Activated CD4-positive, alpha-beta T cell treated with anti-CD3 and anti-CD28 coated beads for 1 hour (primary cell): ENCODE measurements at places on chromosomes 5 and 9.

GRCh38 chr5:17151686-17152085 is 65.7 kb upstream of the BASP1 start:
- no peak for DNase-seq

DNA sequence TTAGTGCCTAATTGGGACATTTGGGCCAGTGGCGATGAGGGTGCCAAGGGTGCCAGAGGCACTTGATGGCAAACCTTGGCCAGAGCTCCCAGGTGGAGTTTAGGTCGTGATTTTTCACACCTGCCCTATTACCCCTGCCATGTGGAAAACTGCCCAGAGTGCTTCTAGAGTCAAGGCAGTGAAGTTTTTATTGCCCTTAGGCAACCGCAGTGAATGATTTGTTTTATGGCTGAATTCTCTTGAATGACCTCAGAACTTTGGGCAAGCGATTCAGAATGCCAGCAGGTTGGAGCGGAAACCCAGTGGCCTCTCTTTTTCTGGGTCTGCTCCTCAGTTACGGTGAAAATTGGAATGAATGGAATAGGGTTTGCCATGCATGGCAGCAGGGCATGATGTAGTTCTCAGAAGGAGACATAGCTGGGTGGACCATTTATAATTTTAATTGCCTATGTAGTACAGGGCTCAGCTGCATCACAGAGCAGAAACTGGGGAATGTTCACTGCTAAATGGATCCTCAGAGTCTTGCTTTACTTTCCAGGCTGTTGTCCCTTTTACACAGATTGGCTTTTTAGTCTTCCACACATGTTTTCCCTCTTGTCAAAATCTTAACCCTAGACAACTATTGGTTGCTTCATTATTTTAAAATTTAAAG is 820.0 kb upstream of the SEMA6A start:
- DNase-seq = no peak

DNA sequence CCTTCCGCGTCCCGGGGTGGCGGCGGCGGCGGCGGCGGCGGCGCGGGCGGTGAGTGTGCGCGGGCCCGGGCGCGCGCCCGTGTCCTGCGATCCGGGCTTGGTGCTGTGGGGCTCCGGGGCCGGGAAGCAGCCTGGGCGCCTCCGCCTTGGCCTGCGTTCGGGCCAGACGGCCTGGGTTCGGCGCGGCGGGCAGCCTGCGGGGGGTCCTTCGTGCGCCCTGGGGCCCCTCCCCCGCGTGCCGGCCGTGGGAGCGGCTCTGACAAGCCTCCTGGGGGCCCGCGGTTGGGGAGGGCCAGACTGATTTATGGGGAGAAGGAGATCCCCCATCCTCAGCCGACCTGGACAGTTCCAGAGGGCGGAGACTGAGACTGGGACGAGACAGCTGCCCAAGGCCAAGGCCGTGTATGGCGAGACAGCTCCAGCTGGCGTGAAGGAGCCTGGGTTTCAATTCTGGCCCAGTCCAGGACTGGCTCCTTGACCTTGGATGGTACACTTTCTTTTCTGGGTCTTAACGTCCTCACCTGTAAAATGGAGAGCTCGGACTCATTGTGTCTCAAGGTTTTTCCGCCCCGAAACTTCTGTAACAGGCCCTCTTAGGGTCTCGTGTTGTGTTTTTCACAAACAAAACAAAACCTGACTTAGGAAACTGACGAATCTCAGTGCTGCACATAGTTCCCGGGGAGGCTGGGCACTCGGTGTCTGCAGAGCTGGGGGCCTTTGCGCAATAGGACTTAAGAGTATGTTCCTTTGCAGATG is 603 bp downstream of the TMEM268 start:
- no peak for DNase-seq

GRCh38 chr9:115013998-115014397 is 83.6 kb upstream of the TNFSF8 start:
- DNase-seq = peak; percentile 67

- DNase-seq = no peak
Observed at GRCh38 chr9:113756476-113757192, 119.5 kb upstream of the ZNF618 start.
